ENCODE measurements at places on chromosomes 2 and 18.

DNA sequence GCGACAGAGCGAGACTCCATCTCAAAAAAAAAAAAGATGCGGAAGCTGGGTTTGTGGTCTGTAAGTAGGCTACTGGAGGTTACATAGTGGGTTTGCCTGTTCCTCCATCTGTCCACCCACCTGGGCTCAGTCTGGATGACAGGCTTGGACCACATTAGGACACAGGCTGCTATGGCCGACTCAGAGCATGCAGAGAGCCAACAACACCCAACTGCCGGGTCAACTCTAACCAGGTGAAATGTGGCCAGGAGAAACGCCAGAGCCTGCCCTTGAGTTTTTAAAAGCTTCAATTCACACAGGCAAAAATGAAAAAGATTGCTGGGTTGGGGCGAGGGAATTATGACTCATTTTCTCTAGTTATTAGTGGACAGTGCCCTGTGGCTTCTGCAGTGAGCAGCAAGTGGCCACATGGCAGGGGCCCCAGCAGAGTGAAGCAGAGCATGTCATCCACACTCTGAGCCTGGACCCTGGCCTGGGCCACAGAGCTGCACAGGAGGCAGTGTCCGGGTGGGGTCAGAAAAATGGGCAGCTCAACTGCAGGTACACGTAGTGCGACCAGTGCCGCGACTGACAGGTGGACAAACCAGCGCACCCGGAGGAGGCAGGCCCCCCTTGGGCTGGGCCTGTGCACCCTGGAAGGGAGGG is 67.4 kb downstream of the BIN1 start:
- DNase-seq: no peak

GRCh38 chr2:49917654-49918053 is 763.3 kb upstream of the FSHR start:
- no peak for DNase-seq

DNA sequence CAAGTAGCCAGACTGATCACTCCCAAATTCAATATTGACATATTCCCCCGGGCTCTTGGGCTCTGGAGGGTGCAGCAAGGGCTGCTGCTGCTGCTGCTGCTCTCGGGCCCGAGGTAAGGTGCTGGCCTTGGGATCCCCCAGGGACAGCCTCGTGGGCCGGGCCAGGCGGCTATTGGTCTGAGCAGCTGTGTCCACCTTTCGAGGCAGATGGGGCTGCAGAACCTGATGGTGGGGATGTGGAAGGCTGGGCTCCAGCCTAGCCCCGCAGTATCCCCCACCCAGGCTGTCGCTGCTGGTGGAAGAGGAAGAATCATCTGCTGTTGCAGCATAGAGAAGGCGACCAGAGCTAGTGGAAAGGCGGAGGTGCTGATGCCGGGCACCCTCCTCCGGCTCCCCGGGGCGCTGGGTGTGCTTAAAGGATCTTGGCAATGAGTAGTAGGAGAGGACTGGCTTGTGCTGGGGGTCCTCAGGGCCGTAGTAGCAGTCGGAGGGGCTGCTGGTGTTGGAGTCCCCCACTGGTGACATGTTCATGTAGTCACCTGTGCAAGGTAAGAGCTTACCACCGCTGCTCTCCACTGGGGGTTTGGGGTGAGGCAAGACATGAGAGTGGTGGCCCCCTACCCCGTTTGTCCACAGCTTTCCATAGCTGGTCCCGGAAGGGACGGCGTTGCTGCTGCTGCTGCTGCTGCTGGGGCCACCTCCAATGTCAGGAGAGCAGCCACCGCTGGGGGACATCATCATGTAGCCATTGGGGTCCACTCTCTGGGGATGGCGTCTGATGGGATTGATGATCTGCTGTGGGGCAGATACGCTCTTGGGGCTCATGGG is 3.4 kb downstream of the IRS1 start:
- DNase-seq: no peak

GRCh38 chr2:102826904-102827303 is 65.1 kb downstream of the TMEM182 start:
- no peak for DNase-seq

- no peak for DNase-seq
Observed at GRCh38 chr2:85230679-85231467, 96.9 kb downstream of the TGOLN2 start.

DNA sequence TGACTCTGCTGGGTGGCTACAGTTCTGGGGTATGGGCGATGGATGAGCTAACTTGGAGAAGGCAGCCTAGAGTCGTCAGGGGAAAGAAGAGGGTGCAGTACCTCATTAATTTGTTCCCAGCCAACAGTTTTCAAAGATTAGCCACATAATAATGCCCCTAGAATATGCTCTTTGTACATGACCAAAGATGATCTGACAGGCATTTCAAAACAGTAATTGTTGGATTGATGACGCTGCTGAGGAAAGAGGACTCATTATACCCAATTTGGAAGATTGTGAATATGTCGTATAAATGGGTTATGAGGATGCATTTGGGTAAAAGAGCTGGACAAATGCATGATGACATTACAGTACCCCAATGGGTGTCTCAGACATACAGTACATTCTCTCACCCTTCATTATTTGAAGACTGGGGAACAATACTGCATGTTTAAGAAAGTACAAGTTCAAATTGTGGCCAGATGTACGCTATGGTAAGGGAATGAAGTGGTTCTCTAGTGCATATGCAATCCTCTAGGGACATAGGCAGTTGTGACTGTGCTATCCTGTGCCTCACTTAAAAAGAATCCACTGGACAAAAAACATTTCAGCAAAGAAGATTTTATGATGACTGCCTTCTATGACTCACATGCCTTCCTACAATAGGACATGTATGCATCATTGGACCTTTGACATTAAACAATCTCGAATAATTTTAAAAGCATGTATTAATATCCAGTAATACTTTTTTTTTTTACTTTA is 233.2 kb downstream of the CNTNAP5 start:
- no peak for DNase-seq

- no peak for DNase-seq
Observed at GRCh38 chr2:123434546-123435395, 590.3 kb upstream of the CNTNAP5 start.

DNA sequence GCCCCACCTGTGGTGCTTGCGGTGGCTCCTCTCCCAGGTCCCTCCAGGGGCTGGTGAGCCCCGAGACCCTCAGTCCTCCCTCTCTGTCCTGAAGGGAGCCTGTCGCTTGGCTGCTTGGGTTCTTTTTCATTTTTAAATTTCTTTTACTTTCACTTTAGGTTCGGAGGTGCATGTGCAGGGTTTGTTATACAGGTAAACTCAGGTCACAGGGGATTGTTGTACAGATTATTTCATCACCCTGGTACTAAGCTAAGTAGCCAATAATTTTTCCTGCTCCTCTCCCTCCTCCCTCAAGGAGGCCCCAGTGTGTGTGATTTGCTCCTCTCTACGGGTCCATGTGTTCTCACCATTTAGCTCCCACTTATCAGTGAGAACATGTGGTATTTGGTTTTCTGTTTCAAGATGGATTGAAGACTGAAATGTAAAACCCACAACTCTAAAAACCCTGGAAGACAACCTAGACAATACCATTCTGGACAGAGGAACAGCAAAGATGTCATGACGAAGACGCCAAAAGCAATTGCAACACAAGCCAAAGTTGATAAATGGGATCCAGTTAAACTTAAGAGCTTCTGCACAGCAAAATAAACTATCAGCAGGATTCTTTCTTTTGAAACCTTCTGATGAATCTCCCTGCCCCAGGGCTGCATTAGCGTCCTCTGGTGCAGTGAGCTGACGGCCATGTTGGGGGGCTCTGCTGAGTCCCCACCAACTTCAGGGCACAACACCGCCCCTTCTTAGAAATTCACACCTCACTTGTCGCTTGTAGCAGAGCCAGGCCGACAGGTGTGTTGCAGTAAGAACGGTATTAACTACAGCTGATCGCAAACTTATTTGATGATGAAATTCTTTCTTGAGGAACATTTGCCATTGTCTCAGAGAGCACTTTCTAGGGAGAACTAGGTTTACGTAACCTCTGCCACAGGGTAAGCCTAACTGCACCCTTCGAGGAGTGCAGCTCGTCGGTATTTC is 135.3 kb downstream of the ZNF236 start:
- DNase-seq: no peak

DNA sequence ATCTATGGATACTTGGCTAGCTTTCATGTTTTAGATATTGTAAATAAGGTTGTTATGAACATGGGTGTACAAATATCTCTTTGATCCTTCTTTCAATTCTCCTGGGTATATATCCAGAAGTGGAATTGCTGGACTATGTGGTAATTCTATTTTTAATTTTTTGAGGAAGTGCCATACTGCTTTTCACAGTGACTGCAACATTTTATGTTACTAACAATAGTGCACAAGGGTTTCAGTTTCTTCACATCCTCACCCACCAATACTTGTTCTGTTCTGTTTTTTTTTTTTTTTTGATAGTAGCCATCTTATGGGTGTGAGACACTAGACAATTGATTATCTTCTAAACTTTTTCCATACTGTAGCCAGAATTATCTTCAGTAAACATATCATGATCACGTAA is 17.3 kb upstream of the NEUROD1 start:
- no peak for DNase-seq

GRCh38 chr2:219254590-219255201 is 978 bp upstream of the TUBA4A start:
- DNase-seq: no peak

Measured in stimulated activated CD4-positive, alpha-beta T cell treated with anti-CD3 and anti-CD28 coated beads, Interleukin-12 subunit alpha, Interleukin-12 subunit beta, amount 100 ng/mL, for 48 hours (primary cell).